ENCODE measurements at places on chromosomes 5 and 9. TPM values are rescaled to one million over a fixed set of nuclear protein-coding genes. Genes with fewer than 3 reads are reported as not detected.

GRCh38 chr5:109469896-109470662 lies 60.3 kb upstream of the PJA2 start:
- no peak for DNase-seq

GRCh38 chr5:59521476-59521875 lies 372.1 kb downstream of the PDE4D start:
- DNase-seq, result no peak

DNA sequence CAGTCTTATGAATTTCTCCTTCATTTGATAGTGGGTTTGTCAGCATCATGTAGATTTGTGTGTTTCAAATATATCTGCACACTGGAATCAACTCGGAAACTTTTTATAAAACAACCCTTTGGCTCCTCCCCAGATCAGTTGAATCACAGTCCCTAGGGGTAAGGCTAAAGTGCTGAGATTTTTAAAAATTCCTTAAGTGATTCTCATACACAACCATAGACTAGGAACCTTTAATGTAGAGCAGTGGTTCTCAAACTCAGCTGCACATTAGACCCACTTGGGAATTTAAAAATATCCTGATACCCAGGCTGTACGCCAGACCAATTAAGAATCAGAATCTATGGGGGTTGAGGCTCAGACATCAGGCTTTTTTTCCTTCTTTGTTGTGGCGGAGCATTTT lies 17.5 kb upstream of the JAK2 start:
- no peak for DNase-seq

GRCh38 chr9:129626625-129627284 lies 792 bp downstream of the NTMT1 start:
- DNase-seq, result peak; percentile 58

- no peak for DNase-seq
Measured at GRCh38 chr5:158910782-158911692, 188.7 kb downstream of the EBF1 start.

DNA sequence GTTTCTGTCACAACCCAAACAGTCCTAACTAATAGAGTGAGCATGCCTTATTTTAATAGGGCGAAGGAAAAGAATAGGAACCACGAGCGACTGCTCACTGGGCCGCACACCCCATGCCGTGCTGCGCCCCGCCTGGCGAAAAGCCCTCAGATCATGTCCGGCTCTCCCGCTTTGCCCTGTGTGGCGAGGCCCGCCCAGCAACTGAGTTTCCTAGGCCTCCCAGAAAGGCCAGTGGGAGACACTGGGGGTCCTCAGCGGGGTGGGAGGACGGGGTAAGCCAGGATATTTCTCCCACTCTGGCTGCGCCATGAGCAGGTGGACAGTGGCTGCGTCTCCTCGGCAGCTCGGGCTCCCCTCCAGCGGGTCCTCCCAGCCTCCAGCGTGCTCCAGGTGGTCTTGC lies 138.0 kb downstream of the GAPVD1 start:
- peak; percentile 61 for DNase-seq

- no peak for DNase-seq
Measured at GRCh38 chr5:33611877-33612276, 171.1 kb downstream of the TARS1 start.

GRCh38 chr5:428219-428618 lies 14.8 kb upstream of the EXOC3 start:
- no peak for DNase-seq

GRCh38 chr9:134267881-134268724 lies 58.2 kb upstream of the RXRA start:
- peak; percentile 71 for DNase-seq

- no peak for DNase-seq
Measured at GRCh38 chr5:57804007-57804444, 321.4 kb upstream of the ACTBL2 start.

- DNase-seq, result no peak
Measured at GRCh38 chr9:38112049-38112448, 43.0 kb upstream of the SHB start.

DNA sequence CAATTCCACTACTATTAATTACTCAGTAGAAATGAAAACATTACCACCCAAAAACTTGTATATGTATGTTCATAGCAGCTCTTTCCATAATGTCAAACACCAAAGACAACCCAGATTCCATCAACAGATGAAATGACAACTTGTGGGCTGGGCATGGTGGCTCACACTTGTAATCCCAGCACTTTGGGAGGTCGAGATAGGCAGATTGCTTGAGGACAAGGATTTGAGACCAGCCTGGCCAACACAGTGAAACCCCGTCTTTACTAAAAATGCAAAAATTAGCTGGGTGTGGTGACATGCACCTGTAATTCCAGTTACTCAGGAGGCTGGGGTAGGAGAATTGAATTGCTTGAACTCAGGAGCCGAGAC lies 11.5 kb downstream of the UIMC1 start:
- DNase-seq, result no peak

DNA sequence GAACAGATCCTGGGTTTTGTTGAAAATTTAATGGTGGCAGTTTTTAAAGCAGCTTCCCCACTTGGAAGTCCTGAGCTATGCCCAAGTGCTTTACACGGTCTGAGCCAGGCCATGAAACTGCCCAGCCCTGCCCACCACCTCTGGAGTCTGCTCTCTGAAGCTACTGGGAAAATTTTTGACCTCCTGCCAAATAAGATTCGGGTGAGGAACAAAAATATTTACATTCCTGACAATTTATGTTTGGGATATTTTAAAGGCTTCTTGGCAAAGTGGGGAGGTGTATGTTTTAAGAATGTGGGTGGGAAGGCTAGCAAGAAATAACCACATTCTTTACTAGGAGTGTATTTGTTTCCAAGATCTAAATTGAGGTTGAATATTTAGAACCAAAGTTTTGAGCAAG lies 50.0 kb downstream of the HACD4 start:
- no peak for DNase-seq

- DNase-seq, result no peak
Measured at GRCh38 chr5:91018200-91018599, 364.9 kb downstream of the ARRDC3 start.

GRCh38 chr5:66891184-66891925 lies 295.2 kb downstream of the MAST4 start:
- no peak for DNase-seq

GRCh38 chr9:4964540-4964939 lies 20.5 kb upstream of the JAK2 start:
- DNase-seq, result no peak

DNA sequence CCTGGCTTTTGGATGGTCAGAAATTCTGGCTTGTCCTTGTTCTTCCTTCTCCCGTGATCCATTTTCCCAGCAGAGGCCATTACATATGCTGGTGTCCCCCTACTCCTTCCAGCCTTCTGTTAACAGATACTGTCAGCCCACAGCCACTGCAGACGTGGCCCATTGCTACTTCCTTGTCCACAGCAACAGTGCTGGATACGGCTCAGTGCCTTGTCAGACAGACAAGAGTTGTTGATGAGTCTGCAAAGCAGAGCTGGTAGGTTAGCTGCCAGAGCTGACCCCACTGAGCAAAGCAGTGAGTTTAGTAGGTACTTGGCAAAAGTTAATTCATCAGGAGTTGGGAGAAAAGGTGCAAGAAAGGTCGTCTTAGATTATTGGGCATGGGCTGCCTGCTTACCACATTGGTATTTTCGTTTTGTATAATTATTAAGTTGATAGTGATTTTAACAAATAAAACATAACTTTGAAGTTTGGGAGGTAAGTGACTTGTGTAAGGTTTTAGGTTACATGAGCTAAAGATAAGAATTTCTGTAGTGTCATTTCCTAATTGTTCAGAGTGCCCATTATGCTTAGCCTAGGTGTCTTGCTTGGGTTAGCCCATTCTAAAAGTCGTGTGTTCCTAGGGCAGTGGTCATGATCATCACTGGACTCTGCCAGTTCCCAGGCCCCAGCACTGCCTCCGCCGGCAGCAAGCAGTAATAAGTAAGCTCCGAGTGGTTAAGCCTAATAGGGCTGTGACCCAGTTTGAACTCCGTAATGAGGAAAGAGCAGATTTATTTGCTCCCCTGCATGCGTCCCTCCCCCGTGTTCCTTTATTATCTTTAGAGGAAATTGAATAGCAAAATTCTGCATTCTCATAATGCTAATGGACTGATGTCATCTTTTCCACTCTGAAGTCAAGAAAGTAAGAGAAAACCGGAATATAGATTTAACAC lies 292.0 kb downstream of the FANCC start:
- peak; percentile 36 for DNase-seq

DNA sequence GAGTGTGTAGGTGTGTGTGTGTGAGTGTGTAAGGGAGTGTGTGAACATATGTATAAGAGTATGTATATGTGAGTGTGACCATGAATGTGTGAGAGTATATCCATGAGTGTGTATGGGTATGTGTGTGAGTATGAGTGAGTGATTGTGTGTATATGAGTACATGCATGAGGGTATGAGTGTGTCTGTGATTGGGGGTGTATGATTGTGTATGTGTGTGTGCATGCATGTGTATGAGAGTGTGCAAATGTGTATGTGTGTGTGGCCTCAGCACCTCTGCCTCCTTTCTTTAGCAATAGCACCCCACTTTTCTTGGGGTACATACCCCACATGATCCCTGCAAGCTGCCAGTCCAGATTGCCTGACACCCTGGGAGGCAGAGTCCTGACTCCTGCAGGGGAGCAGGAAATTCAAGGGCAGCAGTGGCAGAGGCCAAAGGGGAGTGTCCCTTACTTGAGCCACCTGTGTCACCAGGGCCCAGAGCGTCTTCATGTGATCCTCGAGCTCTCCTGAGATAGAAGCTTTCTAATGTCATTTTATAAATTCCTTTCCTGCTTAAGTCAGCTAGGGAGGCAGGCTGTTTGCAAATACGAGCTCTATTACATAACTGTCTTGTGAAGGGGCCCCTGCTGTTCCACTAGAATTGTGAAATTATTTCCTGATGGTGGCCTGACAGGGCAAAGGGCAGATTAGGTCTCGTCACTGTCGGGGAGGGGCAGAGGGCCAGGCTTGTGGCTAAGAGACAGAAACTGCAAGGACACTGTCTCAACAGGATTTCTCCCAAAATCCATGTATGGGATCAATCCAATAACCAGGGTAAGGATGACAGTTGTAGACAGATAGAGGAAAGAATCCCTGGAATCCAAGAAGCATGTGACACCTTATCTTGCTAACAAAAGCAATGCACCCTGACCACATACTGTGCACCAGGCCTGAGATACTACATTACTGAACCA lies 389.1 kb downstream of the GADD45G start:
- DNase-seq, result peak; percentile 47

DNA sequence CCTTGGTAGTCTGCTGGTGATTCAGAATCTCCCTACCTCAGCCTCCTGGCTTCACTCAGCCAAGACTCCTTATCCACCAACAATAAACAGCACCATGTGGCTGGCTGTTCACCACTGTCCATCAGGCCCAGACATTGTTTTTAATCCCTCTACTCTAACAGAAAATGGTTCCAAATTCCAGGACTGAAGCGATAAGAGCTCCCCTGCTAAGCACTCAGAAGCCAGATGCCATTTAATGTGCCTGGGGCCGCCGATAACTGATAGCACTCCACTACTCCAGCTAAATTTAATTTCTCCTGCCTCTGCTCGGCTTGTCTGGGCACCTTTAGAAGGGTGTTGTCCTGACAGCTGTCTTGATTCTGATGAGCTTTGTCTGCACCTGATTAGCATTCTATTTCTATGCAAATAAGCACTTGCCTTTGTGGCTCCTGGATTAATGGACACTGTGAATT lies 47.1 kb downstream of the ZNF622 start:
- DNase-seq, result no peak

DNA sequence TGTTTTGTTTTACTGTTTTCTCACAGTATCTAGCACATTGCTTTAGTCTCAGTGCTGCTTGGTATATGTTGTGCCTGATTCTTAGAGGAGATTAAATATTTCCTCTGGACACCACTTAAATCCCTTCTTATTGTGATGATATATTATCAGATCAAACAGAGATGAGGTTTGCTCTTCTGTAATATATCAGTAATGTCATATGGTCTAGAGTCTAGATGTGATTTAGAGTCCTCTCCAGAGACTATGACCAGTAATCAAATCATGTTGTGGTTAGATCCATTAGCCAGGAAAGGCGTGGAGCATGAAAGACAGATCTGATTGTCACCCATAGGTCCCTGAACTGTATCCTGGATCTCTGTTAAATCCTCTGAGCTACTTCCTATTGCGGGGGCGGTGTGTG lies 24.4 kb downstream of the CAMK4 start:
- DNase-seq, result no peak

DNA sequence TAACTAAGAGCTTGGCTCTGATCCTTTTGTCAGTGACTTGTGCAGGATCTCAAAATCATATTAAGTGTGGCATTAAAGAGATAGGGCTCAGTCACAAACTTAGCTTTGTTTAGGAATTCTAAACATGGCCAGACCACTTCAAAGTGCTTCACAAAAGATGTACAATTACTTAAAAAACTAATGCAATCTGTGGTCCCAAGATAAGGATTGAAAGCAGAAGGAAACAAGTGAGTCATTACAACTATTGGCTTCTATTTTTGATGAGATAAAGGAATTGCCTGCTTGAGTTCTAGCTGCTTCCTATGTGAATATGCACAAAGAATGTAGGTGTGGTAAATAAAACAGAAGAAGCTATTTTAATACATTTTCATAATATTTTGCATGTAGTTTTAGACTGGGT lies 44.9 kb upstream of the SLC12A2 start:
- no peak for DNase-seq

DNA sequence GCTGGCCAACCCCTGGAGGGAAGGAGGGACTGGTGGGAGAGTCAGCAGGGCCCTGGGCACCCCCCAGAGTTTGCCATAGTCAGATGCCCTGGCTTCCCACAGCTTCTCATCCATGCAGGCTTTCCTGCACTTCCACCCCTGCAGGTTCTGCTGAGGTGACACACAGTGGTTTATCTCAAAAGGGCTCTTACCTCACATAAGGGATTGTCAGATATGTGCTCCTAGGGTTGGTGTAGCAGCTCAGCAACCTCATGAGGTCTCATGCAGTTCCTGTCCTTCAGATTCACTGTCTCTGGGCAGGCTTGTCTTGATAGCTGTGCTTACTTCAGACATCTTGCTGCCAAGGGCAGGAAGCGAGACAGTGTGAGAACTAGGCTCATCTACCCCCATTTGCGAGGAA lies 143.4 kb downstream of the KDM4C start:
- no peak for DNase-seq

Gene CACNA1B
- total RNA-seq, result 2.3 TPM

Gene ZMAT2
- total RNA-seq, result 42.7 TPM

Gene F2RL2
- total RNA-seq, result 0.69 TPM

Gene MOB3B
- total RNA-seq, result 6.9 TPM

Gene LRRC8A
- total RNA-seq, result 67.2 TPM

Gene HRH2
- total RNA-seq, result 5.5 TPM

Gene SGCD
- 0.04 TPM for total RNA-seq

Gene PCYOX1L
- total RNA-seq, result 9.4 TPM

Gene ARSI
- total RNA-seq, result 3.6 TPM

Gene GIN1
- total RNA-seq, result 5.0 TPM

Gene ZNF462
- total RNA-seq, result 34.7 TPM

Gene OTULINL
- 3.3 TPM for total RNA-seq

Gene ROPN1L
- total RNA-seq, result not detected

Gene CNTLN
- 9.0 TPM for total RNA-seq

Gene TMEM215
- total RNA-seq, result 0.10 TPM
